ENCODE measurements at places on chromosomes 5 and 9.

DNA sequence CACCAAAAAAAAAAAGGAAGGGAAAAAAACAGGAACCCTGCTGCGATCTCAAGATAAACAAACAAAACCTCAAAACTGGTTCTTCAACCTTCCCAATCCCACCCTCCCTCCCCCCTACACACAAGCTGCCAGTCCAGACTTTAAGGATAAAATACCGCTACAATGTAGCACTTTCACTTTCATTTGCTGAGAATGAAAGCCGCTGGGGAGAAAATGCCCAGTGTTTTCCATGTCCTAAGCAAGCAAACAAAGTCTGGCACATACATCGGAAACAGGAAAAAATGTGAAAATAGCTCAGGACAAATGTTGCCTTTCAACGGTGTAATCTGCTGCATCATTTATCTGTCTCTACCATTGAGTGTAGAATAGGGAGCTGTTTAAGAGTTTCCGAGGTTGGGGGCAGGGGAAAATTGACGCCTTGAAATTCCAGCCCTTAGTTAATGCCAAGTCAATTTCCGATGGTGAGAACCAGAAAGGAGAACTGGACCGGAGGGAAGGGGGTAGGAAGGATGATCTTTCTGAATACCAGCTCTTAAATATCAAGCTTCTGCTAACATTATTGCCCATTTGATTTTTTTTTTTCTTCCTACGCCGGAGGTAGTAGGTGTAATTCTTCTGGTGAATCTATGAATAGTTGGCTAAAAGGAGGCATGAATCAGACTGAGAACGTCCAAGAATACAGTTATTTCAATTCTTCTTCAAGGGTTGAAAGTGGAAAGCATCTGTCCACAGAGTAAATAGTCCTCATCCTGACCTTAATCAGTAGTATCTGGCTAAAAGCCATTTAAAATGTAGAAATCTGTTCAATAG is 1.2 kb upstream of the ADAMTS6 start:
- no peak for DNase-seq

- DNase-seq: no peak
Measured at GRCh38 chr5:133382661-133383579, 229.4 kb downstream of the FSTL4 start.

DNA sequence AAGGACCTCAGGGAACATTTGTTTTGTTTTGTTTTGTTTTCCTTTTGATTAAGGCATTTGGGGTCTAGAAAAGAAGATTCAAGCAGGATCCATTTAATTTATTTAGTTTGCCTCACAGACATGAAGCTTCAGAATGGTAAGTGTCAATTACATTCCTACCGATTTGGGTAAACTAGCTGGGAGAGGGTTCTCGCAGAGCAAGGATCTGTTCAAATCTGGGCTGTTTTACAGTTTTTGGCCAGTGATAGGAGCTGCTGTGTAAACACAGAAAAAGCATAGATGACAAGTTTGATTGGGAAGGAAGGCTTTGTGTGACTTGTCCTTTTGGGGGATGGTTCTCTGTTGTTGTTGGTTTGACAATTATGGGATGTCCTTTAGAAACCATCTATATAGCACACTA is 470.3 kb upstream of the WWC1 start:
- no peak for DNase-seq

GRCh38 chr9:18768951-18769622 is 263.9 kb downstream of the SAXO1 start:
- no peak for DNase-seq

GRCh38 chr9:96056226-96056625 is 180.7 kb downstream of the ERCC6L2 start:
- no peak for DNase-seq
